Activated CD4-positive, alpha-beta T cell treated with anti-CD3 and anti-CD28 coated beads for 36 hours (primary cell): ENCODE measurements at places on chromosomes 11 and 22.

- no peaks in the 10 kb centered on the region for H3K36me3 ChIP-seq
- no peaks in the 10 kb centered on the region for H3K4me1 ChIP-seq
- no peak overlapping the region for H3K27ac ChIP-seq
- DNase-seq: no peak
- no peak overlapping the region for H3K4me3 ChIP-seq
Measured at GRCh38 chr11:103993507-103993906, 42.9 kb upstream of the DDI1 start.

GRCh38 chr11:123567466-123567865 lies 87.0 kb downstream of the SCN3B start:
- no peak overlapping the region for H3K4me3 ChIP-seq
- no peaks in the 10 kb centered on the region for H3K36me3 ChIP-seq
- H3K4me1 ChIP-seq: no peaks in the 10 kb centered on the region
- no peak overlapping the region for H3K27ac ChIP-seq
- DNase-seq: no peak
- H3K27me3 ChIP-seq: no peaks in the 10 kb centered on the region

GRCh38 chr11:112352907-112353306 lies 92.2 kb upstream of the PLET1 start:
- no peak overlapping the region for H3K27ac ChIP-seq
- no peak for DNase-seq
- H3K4me1 ChIP-seq: peaks cover 6% of the 10 kb centered on the region
- no peaks in the 10 kb centered on the region for H3K27me3 ChIP-seq
- H3K4me3 ChIP-seq: no peak overlapping the region

DNA sequence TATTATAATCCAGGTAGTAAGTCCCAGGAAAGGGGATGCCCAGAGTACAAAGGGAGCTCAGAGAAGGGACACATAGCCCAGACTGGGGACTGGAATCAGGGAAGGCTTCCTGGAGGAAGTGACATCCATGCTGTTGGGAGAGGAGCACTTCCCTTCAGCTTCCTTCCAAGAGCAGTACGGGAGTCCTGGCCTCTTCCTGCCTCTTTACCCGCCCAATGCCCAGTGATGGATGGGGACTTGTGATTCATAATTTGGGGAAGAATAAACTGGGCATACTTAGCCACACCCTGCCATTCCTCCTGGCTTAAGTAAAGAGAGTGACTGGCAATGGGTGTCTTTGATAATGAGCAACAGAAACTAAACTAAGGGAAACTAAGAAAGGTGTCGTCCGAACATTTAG lies 11.5 kb downstream of the C11orf91 start:
- DNase-seq: no peak
- H3K4me1 ChIP-seq: peaks cover 16% of the 10 kb centered on the region
- no peaks in the 10 kb centered on the region for H3K36me3 ChIP-seq
- H3K27me3 ChIP-seq: peaks cover 6% of the 10 kb centered on the region
- no peak overlapping the region for H3K4me3 ChIP-seq
- no peak overlapping the region for H3K27ac ChIP-seq

- no peak overlapping the region for H3K4me3 ChIP-seq
- no peak for DNase-seq
- no peak overlapping the region for H3K27ac ChIP-seq
Measured at GRCh38 chr11:61503135-61503770, 5.3 kb upstream of the LRRC10B start.

DNA sequence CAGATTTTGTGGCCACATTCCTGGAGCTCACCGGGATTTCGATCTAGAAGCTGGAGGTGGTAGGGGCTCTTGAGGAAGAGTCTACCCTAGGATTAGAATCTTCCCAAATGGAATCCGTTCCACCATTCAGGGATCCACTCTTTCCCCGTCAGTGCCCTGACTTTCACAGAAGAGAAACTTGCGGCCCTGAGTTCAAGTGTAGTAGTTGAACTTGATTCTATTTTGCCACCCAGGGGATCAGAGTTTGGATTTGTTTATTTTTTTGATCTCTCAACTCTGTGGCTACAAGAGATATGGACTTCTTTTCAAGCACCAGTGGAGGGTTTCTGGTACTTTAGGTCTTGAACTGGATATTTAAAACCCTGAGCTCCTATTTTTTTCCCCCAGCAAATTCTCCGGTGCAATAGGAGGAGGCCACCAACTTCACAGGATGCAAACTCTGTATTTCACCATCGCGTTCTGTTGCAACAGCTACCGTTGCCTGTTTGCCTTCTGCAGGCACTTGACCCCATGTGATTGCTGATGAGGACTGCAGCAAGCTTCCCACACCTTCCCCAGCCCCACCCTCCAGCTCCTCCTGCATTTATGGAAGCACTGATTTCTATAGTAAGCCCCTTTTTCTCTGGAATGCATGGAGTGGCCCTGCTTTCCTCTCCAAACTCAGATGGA lies 14.8 kb upstream of the MRGPRF start:
- peaks cover 2% of the 10 kb centered on the region for H3K27me3 ChIP-seq
- H3K4me3 ChIP-seq: no peak overlapping the region
- no peak for DNase-seq
- no peaks in the 10 kb centered on the region for H3K4me1 ChIP-seq
- H3K36me3 ChIP-seq: no peaks in the 10 kb centered on the region
- H3K27ac ChIP-seq: no peak overlapping the region

- DNase-seq: no peak
- H3K4me1 ChIP-seq: no peaks in the 10 kb centered on the region
- no peak overlapping the region for H3K27ac ChIP-seq
- no peaks in the 10 kb centered on the region for H3K36me3 ChIP-seq
- no peak overlapping the region for H3K4me3 ChIP-seq
Measured at GRCh38 chr11:134379241-134379640, 32.8 kb downstream of the B3GAT1 start.

DNA sequence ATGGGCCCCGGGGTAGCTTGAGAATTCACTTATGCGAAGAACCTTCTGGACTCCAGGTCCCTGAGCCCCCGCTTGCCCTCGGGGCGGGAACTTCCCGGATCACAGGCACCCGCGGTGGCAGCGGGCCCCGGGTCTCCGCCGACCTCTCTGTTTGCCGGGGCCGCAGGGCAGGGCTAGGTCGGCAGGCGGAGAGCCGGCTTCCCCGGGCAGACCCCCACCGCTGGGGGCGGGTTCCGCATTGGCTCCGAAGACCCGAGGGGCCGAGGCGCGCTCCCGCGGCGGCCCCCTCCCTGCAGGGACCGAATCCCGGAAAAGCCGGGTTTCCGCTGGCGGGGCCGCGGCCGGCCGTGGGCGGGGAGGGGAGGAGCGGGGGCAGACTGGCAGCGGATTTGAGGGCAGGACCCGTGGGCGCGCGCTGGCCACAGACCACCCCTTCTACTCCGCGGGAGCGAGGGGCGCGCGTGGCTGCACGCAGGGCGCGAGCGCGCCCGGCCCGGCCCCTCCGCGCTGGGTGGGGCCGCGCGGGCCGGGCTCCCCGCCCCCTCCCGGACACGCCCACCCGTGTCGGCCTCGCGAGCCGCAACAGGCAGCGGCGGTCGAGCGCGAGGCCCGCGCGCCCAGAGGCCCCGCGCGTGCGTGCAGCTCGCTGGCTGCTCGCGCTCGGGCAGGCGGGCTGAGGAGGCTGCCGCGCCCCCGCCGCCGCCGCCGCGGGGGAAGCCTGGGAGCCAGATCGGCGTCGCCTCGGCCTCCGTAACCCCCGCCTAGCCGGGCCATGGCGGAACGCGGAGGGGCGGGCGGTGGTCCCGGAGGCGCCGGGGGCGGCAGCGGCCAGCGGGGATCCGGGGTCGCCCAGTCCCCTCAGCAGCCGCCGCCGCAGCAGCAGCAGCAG lies at the start of gene PACS1:
TSS of gene PACS1 (plus strand) at position 558 of the 889 bp plus-strand sequence. CDS start at position 773, 215 bp downstream.
- H3K4me3 ChIP-seq: peak within 1 kb of the TSS; percentile 98
- H3K27me3 ChIP-seq: no peaks in the 10 kb centered on the region
- peaks cover 68% of the 10 kb centered on the region for H3K36me3 ChIP-seq
- DNase-seq: peak; percentile 83

GRCh38 chr22:44594951-44595350 lies 96.9 kb upstream of the RTL6 start:
- DNase-seq: no peak
- H3K27me3 ChIP-seq: peaks cover 13% of the 10 kb centered on the region

GRCh38 chr11:133107763-133108162 lies 424.5 kb downstream of the OPCML start:
- H3K4me3 ChIP-seq: no peak overlapping the region
- no peak for DNase-seq
- no peaks in the 10 kb centered on the region for H3K27me3 ChIP-seq
- H3K36me3 ChIP-seq: no peaks in the 10 kb centered on the region
- no peaks in the 10 kb centered on the region for H3K4me1 ChIP-seq
- no peak overlapping the region for H3K27ac ChIP-seq

DNA sequence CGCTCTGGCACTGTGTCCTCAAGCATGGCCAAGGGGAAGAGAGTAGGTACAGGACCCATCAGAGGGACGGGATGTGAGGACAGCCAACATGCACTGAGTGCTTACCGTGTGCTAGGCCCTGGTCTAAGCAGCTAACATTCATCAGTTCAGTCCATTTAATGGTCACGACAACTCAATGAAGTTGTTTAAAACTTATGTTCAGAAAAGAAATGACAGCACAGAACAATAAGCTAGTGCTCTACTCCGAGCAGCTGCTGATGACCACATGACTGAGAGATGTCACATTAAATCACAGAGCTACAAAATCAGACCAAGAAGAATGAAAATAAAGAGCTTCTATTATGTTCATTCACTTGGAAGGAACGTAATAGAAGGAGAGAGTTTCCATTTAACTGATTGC lies 26.3 kb downstream of the PRDM10 start:
- H3K36me3 ChIP-seq: peaks cover 6% of the 10 kb centered on the region
- DNase-seq: no peak

- DNase-seq: no peak
- H3K4me3 ChIP-seq: no peak overlapping the region
- no peak overlapping the region for H3K27ac ChIP-seq
- H3K27me3 ChIP-seq: no peaks in the 10 kb centered on the region
Measured at GRCh38 chr11:1569251-1569780, 2.8 kb downstream of the DUSP8 start.

DNA sequence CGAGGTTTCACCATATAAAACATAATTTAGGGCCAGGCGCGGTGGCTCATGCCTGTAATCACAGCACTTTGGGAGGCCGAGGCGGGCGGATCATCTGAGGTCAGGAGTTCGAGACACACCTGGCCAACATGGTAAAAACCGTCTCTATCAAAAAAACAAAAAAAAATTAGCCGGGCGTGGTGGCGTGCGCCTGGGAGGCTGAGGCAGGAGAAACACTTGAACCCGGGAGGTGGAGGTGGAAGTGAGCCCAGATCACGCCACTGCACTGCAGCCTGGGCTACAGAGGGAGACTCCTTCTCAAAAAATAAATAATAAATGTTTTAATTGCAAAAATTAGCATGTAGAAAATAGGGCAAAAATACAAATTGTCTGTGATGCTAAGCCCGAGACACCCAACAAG lies 993 bp upstream of the SFI1 start:
- H3K4me3 ChIP-seq: peak overlapping the region; percentile 85
- no peaks in the 10 kb centered on the region for H3K27me3 ChIP-seq
- H3K36me3 ChIP-seq: peaks cover 37% of the 10 kb centered on the region
- peak overlapping the region; percentile 93 for H3K27ac ChIP-seq

GRCh38 chr11:90919332-90919731 lies 696.5 kb upstream of the CHORDC1 start:
- no peak overlapping the region for H3K27ac ChIP-seq
- H3K36me3 ChIP-seq: no peaks in the 10 kb centered on the region
- no peaks in the 10 kb centered on the region for H3K27me3 ChIP-seq
- no peak overlapping the region for H3K4me3 ChIP-seq

GRCh38 chr11:8097926-8098325 lies 16.9 kb downstream of the TUB start:
- no peaks in the 10 kb centered on the region for H3K4me1 ChIP-seq
- H3K27ac ChIP-seq: no peak overlapping the region
- no peaks in the 10 kb centered on the region for H3K27me3 ChIP-seq
- no peaks in the 10 kb centered on the region for H3K36me3 ChIP-seq
- H3K4me3 ChIP-seq: no peak overlapping the region
- DNase-seq: no peak

DNA sequence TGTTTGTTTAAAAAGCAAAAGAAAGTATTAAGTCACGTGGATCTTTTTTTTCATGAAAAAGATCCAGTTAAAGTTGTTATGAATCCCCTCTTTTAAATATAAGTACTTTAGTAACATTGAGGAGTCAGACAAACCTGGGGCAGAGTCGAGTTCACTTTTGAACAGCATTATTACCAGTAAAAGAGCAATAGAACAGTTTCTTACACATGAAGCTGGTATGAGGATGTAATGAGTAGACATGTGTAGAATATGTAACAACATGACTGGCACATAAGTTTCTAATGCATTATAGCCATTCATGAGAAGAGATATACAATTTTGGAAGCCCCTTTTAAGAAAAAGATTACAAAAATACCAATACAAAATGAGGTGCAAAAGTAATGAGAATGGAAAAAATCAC lies 7.6 kb upstream of the MUC15 start:
- no peaks in the 10 kb centered on the region for H3K4me1 ChIP-seq
- no peaks in the 10 kb centered on the region for H3K36me3 ChIP-seq
- no peaks in the 10 kb centered on the region for H3K27me3 ChIP-seq
- no peak overlapping the region for H3K27ac ChIP-seq
- no peak overlapping the region for H3K4me3 ChIP-seq

GRCh38 chr11:66015936-66016792 lies 4.4 kb downstream of the CST6 start:
- DNase-seq: no peak
- no peak overlapping the region for H3K27ac ChIP-seq
- peaks cover 9% of the 10 kb centered on the region for H3K4me1 ChIP-seq
- H3K36me3 ChIP-seq: no peaks in the 10 kb centered on the region
- no peak overlapping the region for H3K4me3 ChIP-seq
- peaks cover 15% of the 10 kb centered on the region for H3K27me3 ChIP-seq

- H3K27me3 ChIP-seq: peaks cover 38% of the 10 kb centered on the region
- DNase-seq: no peak
- H3K36me3 ChIP-seq: no peaks in the 10 kb centered on the region
- H3K27ac ChIP-seq: no peak overlapping the region
Measured at GRCh38 chr22:19722178-19722981, 959 bp upstream of the GP1BB start.

DNA sequence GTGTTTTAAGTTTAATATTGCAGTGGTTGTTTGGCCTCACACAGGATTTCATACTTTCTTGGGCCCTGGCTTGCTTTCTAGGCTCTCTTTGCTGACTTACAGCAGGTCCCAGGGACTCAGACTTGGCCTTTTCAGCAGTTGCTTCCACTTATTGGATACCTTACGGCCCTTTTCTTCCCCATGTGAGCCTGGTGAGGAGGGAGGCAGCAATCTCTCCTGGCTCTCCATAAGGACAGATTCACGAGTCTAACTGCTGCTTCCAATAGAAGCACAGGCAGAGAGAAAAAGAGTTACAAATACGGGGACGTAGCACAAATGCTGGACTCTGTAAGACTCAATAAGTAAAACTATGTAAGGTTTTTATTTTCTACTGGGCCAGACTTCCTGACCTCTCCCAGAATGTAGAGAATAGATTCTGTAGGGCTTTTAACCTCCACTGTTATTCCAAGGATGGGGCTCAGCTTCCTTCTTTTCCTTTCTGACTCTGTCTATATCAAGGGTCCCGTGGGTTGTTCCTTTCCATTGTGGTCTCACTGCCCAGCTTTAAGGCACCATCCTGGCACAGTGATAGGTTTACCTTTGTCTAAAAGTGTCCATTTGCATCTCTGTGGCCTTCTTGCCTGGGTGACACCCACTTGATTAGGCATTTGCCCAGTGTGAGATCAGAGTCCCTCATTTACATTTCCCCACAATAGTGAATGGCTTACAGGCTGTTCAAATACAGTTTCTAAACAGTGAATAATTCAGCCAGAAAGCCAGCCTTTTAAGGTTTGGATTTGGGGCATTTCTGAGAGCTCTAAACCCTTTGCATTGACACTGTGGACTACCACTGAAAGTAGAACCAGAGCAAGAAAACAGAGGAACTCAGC lies 92.8 kb downstream of the RASSF10 start:
- H3K4me3 ChIP-seq: no peak overlapping the region
- H3K36me3 ChIP-seq: no peaks in the 10 kb centered on the region
- no peaks in the 10 kb centered on the region for H3K4me1 ChIP-seq
- no peak overlapping the region for H3K27ac ChIP-seq
- no peak for DNase-seq
- peaks cover 24% of the 10 kb centered on the region for H3K27me3 ChIP-seq
